Kidney epithelial cell (primary cell): ENCODE measurements at places on chromosomes 6 and 20. TPM values are rescaled to one million over a fixed set of nuclear protein-coding genes. Genes with fewer than 3 reads are reported as not detected.

DNA sequence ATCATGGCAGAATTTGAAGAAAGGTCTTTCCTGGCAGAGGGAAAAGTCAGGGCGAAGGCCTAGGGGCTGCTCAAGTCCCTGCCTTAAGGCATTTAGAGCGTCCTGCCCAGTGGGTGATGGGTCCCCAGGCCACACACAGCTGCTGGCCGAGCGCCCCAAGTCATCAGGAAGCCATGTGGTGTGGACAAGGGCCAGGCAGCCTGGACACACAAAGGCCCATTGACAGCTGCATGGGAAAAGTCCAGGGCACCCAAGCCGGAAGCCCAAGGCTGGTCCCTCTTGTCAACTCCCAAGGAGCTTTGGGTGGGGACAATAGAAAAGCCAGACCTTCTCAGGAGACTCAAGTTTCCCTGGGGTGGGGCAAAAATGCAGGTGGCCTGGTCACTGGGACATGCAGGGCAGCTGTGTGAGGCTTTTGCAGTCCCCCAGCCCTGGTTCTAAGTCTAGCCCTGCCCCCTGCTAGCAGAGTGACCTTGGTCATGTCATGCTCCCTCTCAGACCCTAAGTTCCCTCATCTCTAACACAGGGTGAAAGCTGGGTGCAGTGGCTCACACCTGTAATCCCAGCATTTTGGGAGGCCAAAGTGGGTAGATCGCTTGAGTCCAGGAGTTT, 44.3 kb upstream of the PTGIS start:
- no peak for DNase-seq

The FKBP1C gene
- total RNA-seq, result 0.07 and 0.17 TPM in 2 replicates

DNA sequence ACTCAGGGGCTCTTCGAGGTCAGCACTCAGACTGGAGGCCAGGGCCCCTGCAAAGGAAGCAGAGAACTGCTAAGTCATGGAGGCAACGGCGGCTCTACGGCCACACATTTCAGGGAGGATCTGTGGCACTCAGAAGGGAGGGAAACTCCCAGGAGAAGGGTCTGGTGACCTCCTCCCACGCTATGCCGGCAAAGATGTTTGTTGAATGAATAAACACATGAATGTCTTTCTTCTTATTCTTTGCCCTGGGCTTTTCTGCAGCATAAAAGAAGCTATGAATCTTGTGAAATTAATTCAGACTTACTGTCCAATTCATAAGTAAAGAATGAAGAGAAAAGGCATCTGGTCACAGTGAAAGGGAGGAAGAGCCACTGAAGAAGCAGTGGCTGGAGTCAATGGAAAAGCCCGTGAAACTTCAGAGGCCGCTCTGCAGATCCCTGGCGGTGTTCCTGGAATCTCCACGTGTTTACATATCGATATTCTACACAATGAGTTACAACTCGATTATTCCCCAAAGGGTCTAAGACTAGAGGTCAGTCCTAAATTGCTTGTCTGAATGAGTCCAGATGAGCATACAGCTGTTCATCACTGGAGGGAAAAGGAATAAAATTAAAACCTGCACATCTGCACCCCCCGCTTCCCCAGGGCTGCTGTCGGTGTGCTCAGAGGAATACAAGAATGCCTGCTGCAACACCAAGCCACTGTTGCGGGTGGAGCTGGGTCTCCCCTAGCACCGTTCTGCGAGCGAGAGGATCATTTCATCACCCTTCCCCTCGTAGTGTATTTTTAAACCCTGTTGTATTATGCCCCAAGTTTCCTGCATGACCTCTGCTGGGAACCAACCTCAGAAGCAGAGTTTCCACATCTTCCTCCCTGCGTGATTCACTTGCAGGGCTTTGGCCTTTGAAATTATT, 25.6 kb downstream of the INSM1 start:
- no peak for DNase-seq

DNA sequence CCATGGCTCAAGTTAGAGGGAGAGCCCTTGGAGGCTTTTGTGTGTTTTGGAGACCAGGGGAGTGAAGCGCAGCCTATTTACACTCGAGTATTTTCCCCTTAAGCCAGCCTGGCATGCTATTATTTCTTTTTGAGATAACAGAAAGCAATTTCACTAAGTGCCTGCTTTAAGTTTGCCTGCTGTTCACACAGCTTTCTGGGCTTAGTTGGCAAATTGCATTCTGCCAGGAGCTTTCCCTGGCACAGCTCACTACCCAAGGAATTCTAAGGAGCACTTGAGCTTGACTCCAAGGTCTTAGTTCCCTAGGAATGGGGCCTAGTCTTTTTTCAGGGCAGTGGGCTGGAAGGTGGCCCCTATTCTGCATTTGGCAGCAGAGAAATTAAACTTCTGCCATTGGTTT, 19.0 kb upstream of the ASXL1 start:
- no peak for DNase-seq

The GNRH2 gene
- 0.27 TPM in 1 of 2 replicates, not detected in the other for total RNA-seq

DNA sequence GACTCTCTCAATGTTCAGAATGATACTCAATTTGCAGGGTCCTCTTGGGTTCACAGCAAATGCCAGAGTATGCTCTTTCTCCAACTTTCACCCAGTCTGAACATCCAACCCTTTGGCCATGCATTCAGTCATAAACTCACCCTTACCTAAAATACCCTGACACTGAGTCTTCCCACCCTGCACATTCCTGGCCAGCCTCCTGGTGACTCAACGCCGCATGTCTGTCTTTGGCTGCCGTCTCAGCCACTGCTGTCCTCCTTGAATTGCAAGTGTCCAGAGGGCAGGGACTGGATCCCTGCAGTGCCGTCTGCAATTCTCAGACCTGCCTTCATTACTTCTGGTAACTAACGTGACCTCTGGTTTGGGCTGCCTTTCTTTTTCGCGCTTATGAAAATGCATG, 593.4 kb downstream of the QKI start:
- DNase-seq, result no peak

The HSPA1L gene
- total RNA-seq, result 0.46 and 1.1 TPM in 2 replicates

The NUP43 gene
- 26.5 and 26.9 TPM in 2 replicates for total RNA-seq

The MOG gene
- total RNA-seq, result not detected in 2 replicates
